ENCODE measurements at places on chromosomes 11 and 22.

DNA sequence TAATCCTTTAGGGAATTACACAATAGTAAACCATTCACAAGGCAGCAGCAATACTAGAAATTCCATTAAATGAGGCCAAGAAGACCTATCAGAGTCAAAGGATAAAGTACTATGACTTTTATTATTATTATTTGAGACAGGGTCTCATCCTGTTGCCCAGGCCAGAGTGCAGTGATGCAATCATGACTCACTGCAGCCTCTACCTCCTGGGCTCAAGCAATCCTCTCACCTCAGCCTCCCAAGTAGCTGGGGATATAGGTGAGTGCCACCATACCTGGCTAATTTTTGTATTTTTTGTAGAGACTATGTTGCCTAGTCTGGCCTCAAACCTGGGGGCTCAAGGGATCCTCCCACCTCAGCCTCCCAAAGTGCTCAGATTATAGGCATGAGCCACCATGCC is 51.8 kb downstream of the TTC28 start:
- DNase-seq, result no peak

DNA sequence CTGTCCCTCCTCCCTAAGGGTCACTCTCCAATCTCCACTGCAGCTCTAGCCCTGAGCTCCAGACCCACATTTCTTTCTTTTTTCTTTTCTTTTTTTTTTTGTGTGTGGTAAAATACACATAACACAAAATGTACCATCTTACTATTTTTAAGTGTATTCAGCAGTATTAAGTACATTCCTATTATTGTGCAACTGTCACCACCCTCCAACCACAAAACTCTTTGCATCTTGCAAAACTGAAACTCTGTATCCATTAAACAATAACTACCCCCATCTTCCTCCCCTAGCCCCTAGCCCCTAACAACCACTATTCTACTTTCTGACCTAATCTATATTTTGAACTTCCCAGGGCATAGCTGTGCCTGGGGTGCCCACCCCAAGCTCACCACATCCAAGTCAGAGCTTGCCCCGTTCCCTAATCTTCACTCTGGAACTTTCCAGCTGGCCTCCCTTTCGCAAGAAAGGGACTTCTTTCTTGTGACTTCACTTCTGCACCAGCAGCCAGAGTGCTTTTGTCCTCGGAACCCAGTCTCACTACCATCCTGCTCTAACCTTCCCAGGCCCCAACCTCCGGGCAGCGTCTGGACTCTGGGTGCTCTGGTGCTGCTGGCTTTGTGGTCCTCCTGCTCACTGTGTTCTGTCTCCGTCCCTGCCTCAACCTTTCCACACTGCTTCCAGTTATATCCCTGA is 30.7 kb downstream of the PARVG start:
- DNase-seq, result no peak

DNA sequence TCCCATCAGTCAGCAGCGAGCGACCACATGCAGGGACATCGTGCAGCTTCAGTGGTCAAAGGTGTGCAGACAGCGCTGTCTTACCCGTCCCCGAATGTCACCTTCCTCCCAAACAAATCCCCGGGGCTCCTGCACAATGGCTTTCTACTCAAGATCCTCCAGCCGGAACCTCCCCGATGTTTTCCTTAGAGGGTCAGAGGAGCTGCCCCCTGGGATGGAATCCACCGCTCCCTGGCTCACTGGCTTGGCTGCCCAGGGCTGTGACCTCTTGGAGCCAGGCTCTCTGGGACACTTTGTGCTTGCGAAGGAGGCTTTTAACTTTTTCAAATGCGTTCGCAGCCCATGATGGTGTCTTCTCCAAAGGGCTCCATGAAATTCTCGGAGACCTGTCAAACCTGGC is 17.3 kb upstream of the FGF19 start:
- no peak for DNase-seq

DNA sequence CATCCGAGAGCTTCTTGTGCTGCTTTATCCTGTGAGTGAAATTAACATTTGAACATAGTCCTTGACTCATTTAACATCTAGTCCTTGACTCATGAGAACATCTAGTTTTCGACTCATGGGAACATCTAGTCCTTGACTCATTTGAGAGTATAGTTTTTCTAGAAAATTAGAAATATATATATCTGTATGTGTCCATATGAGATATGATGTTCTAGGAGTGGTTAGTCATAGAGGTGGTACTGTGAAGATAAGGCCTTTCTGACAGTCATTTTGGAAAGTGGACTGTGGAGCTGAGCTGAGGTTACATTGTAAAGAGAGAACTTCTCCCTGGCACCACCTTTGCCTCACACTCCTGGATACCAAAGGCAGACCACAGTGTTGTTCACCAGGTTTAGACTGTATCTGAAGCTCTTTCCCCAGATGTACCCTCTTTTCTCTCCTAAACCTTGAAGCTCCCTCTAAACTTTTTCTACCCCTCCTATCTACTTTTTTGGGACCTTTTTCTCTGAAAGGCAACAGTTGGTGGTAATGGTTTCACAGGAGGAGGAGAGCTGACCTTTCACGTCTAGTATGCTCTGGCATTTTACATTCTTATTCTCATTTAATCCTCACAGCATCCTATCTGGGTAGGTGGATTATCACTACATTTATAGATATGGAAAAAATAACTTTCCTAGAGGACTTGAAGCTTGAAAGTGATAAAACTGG is 67.2 kb downstream of the PPP2R1B start:
- DNase-seq, result no peak

DNA sequence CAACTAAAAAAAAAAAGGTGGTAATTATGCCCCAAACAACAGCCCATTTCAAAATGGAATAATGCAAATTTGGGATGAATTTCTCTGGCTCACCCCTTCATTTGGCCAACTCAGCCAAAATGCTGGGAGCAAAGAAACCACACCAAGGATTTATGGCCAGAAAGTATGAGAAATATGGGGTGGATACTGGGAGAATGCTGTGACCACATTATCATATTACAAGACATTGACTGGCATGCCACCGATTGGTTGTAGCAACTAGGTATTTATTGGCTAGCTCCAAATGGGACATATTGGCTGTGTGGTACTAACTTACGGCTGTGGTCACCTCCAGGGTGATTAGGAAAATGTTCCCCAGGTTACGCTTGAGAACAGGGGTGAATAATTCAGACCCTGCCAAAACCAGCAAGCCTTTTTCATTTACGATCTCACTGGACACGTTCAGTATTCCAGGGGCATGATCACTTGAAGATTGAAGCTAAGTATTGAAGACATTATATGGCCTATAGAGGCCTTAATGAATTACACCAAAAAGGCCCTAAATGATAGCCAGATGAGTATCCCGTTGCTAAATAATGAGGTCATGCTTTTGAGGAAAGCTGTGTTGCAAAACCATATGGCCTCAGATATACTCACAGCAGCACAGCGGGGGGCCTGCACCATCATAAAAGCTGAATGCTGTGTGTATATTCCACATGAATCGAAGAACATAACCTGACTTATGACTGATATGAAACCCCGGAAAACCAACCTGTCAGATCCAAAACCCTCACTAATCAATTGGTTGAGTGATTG is 3.8 kb upstream of the FDX1 start:
- DNase-seq, result no peak

DNA sequence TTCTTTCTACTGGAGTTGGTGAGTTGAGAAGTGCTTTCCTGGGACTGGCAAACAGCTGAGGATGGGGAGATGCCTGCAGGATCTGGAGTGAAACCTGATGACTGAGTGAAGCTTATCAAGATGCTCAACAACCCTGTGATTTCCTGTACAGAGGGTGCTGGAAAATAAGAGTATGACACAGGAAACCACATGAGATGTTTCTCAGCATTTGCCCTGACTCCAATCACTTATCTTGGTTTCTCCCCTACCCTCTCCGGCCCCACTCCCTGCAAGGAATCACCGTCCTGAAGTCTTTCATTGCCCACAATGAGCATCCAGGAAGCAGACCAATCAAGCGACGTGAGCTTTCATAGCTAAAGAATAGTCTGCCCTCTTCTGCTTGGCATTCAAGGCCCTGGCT is at the start of gene MRGPRX2:
Gene MRGPRX2, minus strand, starts transcription at position 89 of the 400 bp plus-strand sequence. CDS start 4,315 bp downstream, outside the sequence.
- no peak for DNase-seq

DNA sequence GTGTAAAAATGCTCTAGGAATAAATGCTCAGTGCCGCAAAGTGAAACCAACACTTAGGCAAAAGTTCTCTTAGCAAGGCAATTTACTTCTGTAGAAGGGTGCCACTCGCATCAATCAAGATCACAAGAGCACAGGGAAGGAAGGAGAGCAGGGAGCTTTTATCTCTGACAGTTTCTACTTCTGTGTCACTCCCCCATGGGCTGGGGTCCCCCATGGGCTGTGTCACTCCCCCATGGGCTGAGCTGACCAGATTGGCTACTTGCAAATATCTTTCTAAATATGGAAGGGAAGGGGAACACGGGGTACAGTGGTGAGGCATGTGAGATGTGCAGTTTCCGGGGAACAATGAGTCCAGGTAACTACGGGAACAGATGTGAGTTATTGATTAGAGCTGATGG is 397 bp downstream of the OR52N2 start:
- DNase-seq, result no peak

DNA sequence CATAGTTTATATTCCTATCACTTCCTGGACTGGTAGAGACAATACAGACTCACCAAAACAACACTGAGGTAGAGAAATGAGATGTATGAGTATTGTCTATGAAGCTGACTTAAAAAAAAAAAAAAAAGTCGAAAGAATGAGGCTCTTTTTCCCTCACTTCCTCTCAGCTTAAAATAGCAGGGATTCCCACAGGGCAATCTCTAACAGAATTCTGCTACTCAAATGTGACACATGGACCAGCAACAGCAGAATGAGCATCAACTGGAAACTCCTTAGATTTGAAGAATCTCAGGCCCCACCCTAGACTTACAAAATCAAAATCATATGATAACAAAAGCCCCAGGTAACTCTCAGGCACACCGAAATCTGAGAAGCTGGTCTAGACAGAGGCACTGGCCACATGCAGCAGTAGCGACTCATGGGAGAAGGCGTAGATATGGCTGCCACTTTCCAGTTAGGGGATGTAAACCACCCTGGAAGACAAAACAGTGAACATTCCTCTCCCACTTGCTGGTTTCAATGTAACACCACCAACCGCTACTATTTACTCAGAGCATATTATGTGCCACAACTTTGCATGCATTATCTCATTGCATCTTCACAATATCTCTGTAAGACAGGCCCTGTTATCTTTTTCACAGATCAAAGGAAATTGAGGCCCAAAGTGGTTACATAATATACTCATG is 128.0 kb downstream of the RBFOX2 start:
- DNase-seq, result no peak

- DNase-seq, result peak; percentile 81
Observed at GRCh38 chr11:57667117-57667735, 688 bp upstream of the ZDHHC5 start.

DNA sequence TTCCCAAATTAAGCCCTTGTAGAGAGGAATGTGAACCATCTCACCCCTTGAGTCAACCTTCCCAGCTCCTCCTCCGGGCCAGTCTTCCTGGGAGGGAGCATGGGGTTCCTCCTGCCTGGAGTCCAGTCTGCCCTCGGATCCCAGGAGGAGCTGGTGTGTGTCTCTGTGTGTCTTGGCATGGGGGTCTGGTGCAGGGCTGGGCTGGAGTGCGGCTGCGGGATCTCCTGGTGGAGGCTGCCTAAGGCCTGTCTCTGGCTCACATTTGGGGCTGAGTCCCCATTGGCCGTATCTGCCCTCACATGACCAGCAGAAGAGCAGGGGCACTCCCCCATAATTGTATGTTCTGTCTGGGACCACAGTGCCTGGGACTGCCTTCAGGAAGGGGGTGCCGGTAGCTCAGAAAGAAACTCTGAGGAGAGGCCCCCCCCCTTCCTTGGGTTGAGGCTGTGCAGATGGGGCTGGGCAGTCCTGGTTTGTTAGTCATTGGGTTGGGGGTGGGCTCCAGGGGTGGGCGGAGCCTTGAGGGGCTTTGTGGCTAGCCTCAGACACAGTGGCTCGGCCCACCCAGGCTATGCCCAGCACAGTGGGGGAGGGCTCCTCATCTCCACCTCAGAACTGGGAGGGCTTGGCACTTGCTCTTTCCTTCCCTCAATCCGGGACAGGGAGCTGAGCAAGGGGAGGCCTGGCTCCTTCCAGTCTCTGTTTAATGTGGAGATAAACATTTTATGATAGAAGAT is 2.9 kb downstream of the C1QTNF5 start:
- no peak for DNase-seq

- peak; percentile 39 for DNase-seq
Observed at GRCh38 chr22:44181033-44181911, 547 bp downstream of the PARVG start.

DNA sequence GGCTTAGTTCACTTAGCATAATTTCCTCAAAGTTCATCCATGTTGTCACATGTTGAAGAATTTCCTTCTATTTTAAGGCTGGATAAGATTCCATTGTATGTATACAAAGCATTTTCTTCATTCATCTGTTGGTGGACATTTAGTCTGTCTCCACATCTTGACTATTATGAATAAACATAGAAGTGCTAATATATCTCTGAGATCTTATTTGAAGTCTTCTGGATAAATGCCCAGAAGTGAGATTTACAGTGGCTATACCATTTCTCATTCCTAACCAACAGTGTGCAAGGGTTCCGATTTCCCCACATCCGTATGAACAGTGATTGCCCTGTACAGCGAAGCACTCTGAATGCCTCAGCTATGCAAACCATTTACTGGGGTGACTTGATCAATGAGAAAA is 6.6 kb upstream of the ZFTA start:
- DNase-seq, result no peak

DNA sequence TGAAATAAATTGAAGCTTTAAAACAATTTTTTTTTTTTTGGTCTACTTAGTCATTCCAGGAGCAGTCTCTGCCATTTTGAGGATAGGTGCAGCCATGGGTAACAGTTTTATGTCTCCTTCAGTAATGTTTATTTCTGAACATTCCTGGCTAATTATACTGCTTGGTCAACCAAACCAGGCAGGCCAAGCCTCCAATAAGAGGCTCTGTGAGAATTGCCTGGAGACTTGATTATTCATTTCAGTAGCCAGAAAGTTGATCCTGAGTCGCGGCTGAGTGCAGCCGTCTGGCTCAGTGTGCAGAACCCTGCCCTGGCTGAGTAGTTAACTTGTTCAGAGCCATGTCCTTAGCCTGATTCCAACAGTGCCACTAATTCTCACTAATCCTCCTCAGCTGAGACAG is 364.0 kb upstream of the FAT3 start:
- no peak for DNase-seq

GRCh38 chr11:6196396-6196795 is 2.6 kb upstream of the OR52W1 start:
- DNase-seq, result no peak

- no peak for DNase-seq
Observed at GRCh38 chr11:116485425-116485824, 287.4 kb downstream of the BUD13 start.

GRCh38 chr11:64093233-64094039 is 57.7 kb downstream of the FLRT1 start:
- no peak for DNase-seq

DNA sequence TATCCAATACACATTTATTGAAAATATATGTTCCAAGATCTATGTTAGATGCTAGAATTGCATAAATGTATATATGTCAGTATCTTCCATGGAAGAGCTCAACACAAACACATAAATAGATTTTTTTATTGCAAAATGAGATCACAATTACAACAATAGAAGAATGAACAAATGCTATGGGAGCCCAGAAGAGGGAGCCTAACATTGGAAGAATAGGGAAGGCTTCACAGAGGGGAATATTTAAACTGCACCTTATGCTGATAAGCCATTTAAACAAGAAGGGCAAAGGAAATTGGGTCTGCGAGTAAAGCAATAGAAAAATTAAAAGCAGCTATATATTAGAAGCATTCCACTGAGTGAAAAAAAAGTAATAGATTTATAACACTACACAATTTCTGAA is 96.1 kb upstream of the LRRC55 start:
- DNase-seq, result no peak

Measured in stimulated activated CD8-positive, alpha-beta memory T cell treated with anti-CD3 and anti-CD28 coated beads, Interleukin-7, amount 100 ng/mL, for 1 hour (primary cell).